Foreskin keratinocyte (primary cell): ENCODE measurements at places on chromosomes 13 and 19.

- no peak for DNase-seq
These were observed 110.3 kb downstream of the TUBA3C start for GRCh38 chr13:19071161-19071936.

GRCh38 chr13:51873117-51873798 is 11.5 kb downstream of the CCDC70 start:
- DNase-seq = no peak

GRCh38 chr19:45578861-45579260 is 5.7 kb downstream of the OPA3 start:
- DNase-seq = no peak

GRCh38 chr13:76129305-76130000 is 493.3 kb downstream of the LMO7 start:
- DNase-seq = no peak

DNA sequence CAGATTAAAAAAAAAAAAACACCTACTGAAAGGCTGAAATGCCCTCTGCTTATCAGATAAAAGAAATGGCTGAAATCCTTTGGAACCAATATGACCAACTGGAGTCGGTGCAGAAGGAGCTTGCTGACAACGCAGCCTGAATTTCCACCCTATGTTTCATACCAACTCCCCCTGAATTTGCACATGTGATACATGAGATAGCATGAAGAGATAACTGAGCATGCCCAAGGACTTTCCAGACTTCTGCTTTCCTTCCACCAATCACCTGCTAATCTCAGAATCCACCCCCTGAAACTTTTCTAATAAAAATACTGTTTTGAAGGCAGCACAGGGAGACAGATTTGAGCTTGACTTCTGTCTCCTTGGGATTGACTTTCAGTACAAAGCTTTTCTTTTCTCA is 32.2 kb upstream of the WDFY2 start:
- no peak for DNase-seq

- peak; percentile 95 for DNase-seq
These were observed 36.8 kb downstream of the ACTN4 start for GRCh38 chr19:38684078-38684861.

GRCh38 chr13:72963762-72964161 is 95.0 kb upstream of the KLF5 start:
- no peak for DNase-seq

GRCh38 chr19:31727536-31727935 is 378.3 kb upstream of the TSHZ3 start:
- DNase-seq = no peak

- DNase-seq = no peak
These were observed 1.5 kb upstream of the ZSCAN4 start for GRCh38 chr19:57667228-57667627.

DNA sequence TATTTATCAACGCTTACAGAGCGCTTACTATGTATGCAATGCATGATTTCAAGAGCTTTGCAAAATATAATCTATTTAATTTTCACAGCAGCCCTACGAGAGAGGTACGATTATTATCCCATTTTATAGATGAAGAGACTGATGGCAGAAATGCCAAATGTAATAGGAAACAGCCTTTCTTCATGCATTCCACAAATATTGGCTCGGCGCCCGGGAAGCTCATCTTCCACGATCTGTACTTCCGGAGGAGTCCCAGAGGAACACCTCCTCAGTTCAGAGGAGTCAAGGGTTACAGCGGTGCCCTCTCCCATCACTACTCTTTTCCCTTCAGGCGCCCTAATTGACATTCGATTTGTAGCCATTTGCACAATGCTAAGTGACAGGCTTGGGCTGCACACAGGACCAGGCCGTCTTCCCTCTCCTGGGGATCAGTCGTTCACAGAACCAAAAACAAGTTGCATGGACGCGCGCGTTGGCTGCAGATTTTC is 1.1 kb upstream of the ARHGAP35 start:
- DNase-seq = peak; percentile 67

- DNase-seq = no peak
These were observed 534 bp downstream of the STK24 start for GRCh38 chr13:98576200-98576945.

GRCh38 chr19:42524943-42525342 is 3.3 kb downstream of the CEACAM1 start:
- no peak for DNase-seq

GRCh38 chr19:49106648-49107135 is 7.5 kb upstream of the LIN7B start:
- peak; percentile 76 for DNase-seq

- no peak for DNase-seq
These were observed at the start of gene SOX21 for GRCh38 chr13:94712287-94712811. SOX21 (minus strand) TSS chr13:94712545; CDS start chr13:94712049, 496 bp downstream.

- no peak for DNase-seq
These were observed 3.4 kb upstream of the ZNF808 start for GRCh38 chr19:52524086-52524485.

- DNase-seq = no peak
These were observed 26.4 kb upstream of the SCEL start for GRCh38 chr13:77508959-77509620.

- peak; percentile 6 for DNase-seq
These were observed 5.3 kb upstream of the PROZ start for GRCh38 chr13:113152984-113153809.

DNA sequence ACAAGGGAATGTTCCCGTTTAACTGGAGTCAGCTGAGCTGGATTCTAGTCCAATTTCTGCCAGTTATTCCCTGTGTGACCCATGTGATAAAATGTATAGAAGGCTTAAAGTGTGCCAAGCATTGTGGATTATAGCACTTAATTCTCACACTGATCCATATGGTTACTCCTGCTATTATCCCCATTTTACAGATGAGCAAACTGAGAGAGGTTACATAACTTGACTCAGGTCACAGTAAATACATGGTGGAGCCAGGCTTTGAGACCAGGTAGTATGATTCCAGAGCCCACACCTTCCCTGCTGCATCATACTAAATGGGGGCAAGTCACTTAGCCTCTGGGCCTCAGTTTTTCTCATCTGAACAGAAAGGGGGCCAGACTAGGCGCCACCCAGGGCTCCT is 2.0 kb upstream of the DHRS12 start:
- DNase-seq = no peak

DNA sequence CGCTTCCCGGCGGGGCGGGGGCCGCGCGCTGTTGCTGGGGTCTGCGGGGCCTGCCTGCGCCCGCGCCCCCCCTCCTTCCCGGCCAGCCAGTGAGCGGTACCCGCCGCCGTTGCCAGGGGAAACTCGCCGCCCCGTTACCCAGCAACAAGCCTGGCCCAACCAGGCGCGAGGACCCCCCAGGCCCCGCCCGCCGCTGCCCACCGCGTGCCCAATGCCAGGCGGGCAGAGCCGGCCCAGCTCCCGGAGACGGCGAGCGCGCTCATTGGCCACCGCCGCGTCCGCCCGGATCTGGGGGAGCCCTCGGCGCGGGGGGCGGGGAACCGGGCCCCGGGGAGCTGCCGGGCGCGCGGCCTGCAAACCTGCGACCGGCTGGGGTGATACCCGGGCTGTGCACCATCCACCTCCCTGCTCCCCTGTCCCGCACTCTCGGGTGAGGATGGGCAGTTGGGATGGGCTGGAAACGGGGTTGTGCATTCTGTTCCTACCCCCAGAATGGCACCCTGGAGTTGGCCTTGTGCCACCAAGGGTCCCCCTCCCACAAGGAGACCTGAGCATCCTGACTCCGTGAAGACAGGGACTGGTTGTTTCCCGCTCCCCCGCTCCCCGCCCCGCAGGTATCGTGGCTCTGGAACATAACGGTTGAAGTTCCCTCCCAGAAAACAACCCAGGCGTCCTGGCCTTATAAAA is 8.8 kb upstream of the BBC3 start:
- no peak for DNase-seq

DNA sequence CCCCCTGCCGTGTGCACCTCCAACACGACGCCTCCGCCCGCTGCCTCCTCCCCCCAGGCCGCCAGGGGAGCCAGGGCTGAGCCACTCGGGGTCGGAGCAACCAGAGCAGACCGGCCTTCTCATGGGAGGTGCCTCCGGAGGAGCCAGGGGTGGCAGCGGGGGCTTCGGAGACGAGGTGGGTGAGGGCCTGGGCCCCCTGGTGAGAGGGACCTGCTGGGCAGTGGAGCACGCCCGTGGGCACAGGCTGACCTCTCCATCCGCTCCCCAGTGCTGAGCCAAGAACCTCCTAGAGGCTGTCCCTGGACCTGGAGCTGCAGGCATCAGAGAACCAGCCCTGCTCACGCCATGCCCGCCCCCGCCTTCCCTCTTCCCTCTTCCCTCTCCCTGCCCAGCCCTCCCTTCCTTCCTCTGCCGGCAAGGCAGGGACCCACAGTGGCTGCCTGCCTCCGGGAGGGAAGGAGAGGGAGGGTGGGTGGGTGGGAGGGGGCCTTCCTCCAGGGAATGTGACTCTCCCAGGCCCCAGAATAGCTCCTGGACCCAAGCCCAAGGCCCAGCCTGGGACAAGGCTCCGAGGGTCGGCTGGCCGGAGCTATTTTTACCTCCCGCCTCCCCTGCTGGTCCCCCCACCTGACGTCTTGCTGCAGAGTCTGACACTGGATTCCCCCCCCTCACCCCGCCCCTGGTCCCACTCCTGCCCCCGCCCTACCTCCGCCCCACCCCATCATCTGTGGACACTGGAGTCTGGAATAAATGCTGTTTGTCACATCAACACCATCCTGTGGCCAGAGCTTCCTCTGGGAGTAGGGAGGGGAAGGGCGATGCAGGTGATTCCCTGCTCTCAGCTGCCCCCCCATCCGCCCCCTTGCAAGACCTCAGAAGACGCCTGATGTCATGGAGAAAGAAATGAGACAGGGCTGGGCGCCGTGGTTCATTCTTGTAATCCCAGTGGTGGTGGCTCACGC is 12.0 kb downstream of the BCAM start:
- no peak for DNase-seq

DNA sequence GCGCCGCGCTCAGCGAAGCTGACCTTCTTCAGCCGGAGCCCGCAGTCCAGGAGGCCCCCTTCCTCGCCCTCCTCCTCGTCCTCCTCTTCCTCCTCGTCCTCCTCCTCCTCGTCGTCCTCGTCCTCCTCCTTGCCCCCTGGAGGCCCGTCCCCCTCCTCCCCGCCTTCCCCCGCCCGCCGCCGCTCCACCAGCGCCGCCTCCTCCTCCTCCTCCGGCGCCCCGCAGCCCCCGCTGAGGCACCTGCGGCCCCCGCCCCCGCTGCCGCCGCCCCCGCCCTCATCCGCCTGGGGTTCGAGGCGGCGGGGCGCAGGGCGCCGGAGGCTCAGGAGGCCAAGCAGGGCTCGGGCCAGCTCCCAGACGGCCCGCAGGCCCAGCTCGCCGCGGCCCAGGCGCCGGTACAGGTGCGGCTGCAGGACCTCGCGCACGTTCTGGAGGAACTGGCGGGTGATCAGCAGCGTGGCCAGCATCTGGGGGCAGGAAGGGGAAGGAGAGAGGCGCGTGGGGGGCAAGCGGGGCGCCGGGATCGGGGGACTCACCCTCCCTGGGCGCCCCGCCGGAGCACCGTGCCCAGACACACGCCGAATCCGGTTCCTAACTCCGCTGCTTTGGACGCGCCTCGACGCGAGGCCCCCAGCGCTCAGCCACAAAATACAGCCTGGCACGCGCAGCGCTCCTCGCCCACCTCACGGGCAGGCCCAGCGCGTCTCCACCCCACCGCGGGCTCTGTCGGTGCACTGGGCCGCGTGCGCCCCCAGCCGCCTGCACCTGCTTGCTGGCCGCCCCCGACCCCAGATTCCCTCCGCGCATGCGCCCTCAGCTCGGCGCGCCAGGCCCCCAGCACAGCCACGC is 5.9 kb downstream of the ANO8 start:
- DNase-seq = no peak

DNA sequence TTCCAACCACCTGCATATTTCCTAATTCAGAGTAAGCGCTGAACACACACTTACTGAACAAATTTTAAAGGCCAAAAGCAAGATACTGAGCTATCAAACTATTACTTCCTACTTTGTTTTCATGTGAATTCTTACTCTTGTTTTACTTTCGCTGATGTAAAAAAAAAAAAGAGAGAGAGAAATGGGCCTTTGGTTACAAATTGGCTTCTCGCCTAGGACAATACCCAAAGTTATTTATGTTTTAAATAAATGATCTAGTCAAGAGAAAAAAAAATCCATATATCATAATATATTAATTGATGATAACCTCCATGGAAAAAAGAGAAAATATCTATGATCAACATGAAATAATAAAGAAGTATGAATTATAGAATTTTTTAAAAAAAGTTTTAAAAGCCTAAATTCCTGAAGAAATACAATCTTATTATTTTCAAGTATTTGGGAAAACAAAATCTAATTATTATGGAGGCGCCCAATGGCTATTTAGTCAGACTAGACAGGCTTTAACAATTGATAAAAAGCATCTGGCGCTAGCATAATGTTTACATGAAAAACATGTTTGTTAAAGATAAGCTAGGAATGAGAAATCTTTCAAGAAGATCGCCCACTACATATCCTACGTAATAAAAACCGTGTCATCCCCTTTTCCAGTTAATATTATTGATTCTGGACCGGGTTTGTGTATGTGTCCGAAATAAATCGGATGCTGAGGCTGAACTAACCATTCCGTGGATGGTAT is 9.0 kb downstream of the COL4A1 start:
- no peak for DNase-seq

DNA sequence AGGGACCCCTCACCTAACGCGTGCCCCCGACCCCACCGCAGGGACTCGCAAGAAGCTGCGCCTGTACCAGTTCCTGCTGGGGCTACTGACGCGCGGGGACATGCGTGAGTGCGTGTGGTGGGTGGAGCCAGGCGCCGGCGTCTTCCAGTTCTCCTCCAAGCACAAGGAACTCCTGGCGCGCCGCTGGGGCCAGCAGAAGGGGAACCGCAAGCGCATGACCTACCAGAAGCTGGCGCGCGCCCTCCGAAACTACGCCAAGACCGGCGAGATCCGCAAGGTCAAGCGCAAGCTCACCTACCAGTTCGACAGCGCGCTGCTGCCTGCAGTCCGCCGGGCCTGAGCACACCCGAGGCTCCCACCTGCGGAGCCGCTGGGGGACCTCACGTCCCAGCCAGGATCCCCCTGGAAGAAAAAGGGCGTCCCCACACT is 4.7 kb upstream of the MYBPC2 start:
- peak; percentile 13 for DNase-seq

GRCh38 chr13:111630406-111630805 is 310.0 kb downstream of the TEX29 start:
- no peak for DNase-seq

GRCh38 chr13:24276306-24276705 is 33.1 kb upstream of the C1QTNF9 start:
- no peak for DNase-seq
